Activated CD8-positive, alpha-beta memory T cell treated with anti-CD3 and anti-CD28 coated beads for 4 hours (primary cell): ENCODE measurements at places on chromosomes 3 and 15.
A peak's percentile ranks its signal among the peaks of the same experiment; 100 is the strongest.

DNA sequence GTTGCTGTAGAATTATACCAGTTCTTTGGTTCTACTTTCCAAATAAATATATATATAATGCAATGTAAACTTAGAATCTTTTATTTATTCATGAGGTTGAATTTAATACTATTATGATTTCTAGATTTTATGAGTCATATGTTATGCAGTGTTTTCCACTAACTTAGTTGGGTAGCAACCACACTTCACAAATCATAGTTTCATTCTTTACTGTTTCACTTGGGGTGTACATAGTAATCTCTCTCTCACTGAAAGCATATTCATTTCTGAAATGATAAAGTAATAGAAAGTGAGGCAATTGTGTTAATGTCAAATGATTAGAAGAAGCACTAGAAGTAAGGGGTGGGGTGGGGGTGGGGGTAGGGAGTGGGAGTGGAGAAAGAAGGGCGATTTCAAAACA is 52.6 kb downstream of the IQCH start:
- no peak for DNase-seq

GRCh38 chr3:62249484-62249776 is 123.9 kb downstream of the FEZF2 start:
- no peak for DNase-seq

- DNase-seq: no peak
These were observed 28.7 kb upstream of the PIGZ start for GRCh38 chr3:196997311-196997710.

DNA sequence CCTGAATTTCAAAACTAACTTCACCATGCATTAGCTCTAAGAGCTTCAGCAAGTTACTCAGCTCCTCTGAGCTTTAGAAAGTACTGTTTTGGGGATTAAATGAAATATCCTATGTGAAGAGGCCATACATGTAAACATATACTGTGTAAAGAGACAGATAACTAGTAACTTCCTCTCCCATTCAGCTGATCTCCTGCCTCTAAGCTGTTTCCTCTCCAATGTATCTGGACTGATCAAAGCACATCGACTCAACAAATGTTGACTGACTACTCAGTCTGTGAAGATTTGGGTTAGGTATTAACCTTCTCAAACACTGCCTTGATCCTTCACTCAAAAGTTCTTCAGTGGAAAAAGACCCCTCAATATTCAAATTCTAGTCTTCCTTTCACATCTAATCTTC is 82.0 kb downstream of the BOC start:
- DNase-seq: no peak

DNA sequence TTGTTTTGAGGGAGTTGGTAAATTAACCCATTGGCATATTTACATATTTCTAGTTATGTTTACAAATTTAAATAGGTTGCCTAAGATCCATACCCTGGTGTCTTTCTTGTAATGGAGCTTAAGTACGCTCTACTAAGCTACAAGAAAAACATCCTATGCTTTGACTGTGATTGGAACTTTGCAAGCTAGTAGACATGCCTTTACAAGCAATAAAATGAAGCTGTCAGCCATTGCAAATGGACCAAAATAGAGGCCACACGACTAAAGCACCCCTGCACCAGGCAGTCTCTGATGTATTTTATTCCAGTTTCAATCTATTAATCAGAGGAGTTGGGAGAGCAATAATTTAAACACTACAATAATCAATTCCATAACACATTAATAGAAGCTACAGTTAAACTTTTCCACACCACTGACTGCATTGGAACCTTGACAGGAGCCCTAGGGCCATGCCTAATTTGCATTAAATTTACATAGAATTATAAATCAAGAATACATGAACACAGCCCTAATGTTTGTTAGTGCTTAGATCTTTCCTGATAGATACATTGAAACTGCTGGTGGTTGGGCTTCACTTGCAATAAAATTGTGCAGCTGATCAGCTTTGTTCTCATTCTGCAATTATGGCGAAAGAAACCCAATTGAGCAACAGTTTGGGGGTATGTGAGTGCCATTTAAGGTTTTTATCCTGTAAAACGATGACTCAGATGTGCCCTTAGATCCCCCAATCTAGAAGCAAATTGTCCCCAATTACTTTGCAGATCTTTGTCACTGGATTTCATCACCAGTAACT is 360.1 kb downstream of the LSAMP start:
- no peak for DNase-seq

DNA sequence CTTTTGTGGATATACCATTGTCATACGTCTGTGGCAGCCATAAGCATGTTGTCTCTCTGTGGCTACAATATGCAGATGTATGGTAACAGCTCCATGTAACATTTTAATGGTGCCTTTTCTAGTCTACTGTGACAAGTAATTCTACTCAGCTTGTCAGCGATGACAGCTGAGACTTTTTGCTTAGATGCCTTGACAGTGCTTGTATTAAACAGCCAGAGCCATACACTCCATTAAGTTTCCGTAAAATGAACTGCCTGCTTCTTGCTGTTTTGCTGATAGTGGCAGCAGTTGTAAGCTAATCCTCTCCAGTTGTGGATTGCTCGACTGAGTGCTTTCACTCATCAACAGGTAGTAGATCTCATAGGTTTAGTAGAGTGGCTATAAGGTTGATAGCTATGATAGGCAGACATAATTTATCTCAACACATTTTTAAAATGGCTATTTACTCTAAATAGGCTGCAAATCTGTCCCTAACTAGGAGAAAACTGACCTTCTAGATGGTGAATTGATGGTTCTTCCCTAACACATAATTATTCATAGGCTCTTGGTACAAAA is 260.2 kb upstream of the NAALADL2 start:
- DNase-seq: no peak

- no peak for DNase-seq
These were observed 50.1 kb downstream of the HCN4 start for GRCh38 chr15:73318463-73319351.

GRCh38 chr3:54279005-54279583 is 156.7 kb downstream of the CACNA2D3 start:
- DNase-seq: no peak

- DNase-seq: no peak
These were observed 78.2 kb upstream of the SLC6A11 start for GRCh38 chr3:10737785-10738184.

DNA sequence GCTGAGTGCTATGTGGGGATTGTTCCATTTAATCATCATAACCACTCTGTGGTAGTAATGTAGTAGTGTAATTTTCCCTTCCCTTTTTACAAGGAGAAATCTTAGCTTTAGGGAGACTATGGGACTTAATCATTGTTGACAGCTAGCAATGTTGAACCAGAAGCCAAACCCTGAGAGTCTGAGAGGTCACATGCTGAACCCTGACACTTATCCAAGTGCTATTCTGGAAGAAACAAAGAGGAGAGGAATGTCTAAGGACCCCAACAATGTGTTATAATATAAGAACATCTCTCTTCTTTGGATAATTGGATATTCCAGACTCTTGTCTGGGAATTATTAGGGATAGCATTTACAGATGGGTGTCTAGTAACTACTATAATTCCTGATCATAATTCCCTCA is 58.4 kb downstream of the GAP43 start:
- no peak for DNase-seq

- DNase-seq: no peak
These were observed 453.3 kb downstream of the ROBO1 start for GRCh38 chr3:79314544-79314943.

- no peak for DNase-seq
These were observed 39.2 kb downstream of the TMEM158 start for GRCh38 chr3:45186871-45187270.

- DNase-seq: no peak
These were observed 51.7 kb downstream of the HMCES start for GRCh38 chr3:129330409-129330808.

DNA sequence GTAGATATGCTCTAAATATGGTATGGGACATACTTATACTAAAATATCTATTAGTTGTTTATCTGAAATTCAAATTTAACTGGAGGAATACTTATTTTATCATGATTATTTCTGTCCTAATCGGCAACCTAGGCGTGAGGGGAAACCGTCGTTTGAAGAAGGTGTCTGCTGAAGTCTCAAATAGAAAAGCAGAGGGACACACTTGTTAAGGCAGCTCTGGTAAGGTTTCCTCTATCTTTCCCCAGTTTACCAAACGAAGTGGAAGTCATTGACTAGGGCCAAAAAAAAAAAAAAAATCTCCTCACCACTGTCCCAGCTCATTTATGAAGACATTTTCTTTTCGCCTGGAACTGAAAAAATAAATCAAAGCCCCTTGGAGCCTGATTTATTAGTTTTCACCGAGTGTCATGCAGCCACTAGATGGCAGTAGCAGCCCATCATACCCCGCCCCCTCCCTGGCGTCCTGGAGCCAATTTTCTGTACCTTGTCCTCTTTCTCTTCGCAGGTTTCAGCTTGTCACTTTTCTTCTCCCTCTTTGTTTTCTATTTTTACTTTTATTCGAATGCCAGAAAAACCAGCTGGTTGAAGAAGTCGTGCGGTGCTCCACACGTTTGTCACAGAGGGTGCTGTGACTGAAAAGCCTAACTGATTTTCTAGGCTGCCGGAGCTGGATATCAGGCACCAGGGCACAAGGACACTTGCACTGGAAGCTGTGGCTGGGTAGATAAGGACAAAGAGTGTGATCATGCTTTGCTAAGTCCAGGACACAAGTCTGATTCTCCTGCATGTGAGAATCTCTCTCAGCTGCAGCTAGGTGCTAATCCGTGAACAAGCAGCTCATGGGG is 238.7 kb downstream of the ZPLD1 start:
- DNase-seq: peak; percentile 17

DNA sequence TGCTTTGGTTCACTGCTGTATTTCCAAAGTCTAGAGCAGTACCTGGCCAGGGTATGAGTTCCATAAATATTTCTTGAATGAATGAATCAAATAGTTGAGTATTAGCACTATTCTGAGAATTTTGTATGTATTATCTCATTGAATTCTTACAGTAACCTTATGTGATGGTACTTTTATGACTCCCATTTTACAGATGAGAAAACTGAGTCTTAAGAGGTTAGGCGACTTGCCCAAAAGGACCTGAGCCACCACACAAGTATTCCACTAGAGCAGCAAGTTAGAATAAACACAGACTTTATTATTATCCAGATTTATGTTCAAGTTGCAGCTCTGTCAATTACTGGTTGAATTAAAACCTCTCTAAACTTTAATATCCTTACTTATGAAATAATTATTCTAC is 29.4 kb downstream of the CRTC3 start:
- no peak for DNase-seq

- DNase-seq: no peak
These were observed 536.2 kb downstream of the GRM7 start for GRCh38 chr3:7397097-7397496.

DNA sequence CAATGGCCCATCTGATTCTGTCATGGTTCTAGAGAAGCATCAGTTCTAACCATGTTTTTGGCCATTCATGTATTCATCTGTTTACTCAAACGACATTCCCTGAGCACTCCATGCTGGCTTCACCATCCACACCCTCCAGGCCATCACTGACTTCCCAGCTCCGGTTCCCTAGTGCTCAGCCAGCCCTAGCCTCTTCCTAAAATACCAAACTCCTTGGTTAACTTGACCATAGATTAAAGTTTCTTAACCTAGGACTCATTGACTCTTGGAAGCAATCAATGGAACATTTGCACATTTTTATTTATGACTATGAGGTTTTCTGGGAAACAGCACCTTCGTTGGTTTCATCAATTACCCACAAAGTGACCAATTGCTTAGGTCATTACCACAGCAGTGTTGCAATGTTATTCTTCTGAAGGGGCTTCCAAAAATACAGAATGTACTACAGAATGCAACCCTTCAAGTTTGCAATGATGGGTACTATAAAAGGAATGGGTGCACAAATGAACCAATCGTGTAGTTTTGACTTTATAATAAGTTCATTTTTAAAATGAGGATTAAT is 27.2 kb upstream of the SLC25A36 start:
- DNase-seq: no peak

- DNase-seq: no peak
These were observed 94.1 kb upstream of the CHL1 start for GRCh38 chr3:102484-102883.

GRCh38 chr15:86036243-86036642 is 43.4 kb upstream of the AGBL1 start:
- DNase-seq: no peak

DNA sequence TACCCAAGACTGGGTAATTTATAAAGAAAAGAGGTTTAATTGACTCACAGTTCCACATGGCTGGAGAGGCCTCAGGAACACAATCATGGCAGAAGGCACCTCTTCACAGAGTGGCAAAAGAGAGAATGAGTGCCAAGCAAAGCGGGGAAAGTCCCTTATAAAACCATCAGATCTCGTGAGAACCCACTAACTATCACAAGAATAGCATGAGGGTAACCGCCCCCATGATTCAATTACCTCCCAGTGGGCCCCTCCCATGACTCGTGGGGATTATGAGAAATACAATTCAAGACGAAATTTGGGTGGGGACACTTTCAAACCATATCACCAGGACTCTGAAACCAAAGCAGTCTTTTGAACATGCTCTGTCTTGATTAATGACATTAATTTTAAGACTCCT is 7.0 kb downstream of the RTP3 start:
- DNase-seq: peak; percentile 18

DNA sequence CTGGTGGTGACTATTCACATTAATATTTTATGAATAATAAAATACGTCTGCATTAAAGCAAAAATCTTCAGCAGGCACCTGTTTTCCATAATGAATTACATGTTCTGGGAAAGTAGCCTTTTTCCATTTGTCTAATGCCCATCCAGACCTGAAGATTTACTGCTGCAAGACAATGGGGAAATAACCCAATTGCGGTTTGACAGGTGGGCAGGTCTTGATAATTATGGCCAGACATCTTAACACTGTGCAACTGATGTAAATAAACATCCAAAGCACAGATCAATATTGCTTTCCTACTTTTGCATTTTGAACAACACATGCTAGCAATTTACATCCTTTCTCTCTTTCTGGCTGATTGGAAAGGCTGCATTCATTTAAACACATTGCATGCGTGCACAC is 173.9 kb downstream of the MEIS2 start:
- no peak for DNase-seq

GRCh38 chr3:63354160-63354559 is 76.1 kb downstream of the SYNPR start:
- DNase-seq: no peak

GRCh38 chr15:62502451-62502850 is 337.4 kb upstream of the C2CD4B start:
- no peak for DNase-seq

DNA sequence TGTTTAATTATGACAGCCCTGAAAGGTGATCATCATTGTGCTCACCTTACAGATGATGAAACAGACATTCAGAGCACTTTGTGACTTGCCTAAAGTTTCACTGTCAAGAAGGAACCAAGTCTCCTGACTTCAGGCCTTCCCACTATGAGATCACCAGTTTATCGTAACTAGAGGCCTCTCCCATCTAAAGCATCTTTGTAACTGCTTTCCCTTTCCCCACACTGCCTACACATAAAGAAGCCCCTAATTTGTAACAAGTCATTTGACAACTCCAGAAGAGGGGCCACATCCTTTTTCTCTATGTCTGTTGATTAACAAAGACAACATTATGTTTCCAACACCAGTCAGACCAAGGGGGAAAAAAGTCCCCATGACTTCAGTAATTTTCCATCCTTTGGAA is 1.1 kb downstream of the KLHL6 start:
- no peak for DNase-seq
